ENCODE measurements at places on chromosomes 7 and 10.

GRCh38 chr7:7237978-7238267, 55.6 kb downstream of the C1GALT1 start:
- no peak for DNase-seq

- DNase-seq = peak; percentile 2
Measured at GRCh38 chr7:98038731-98039130, 48.7 kb upstream of the OCM2 start.

DNA sequence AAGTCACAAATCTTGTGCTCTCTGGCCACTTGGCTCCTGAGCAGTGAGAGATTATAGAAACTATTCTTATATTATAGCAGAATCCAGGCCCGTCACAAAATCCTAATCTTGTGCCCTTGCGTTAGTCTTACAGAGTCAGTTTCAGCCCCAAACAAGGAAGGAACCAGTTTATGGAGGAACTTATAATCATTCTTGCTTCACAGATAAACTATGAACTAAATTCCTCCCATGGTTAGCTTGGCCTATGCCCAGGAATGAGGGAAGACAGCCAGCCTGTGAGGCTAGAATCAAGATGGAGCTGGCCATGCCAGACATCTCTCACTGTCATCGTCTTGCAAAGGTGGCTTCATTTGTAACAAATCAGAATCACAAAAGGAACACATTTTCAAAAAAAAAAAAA, 199.7 kb upstream of the PITRM1 start:
- DNase-seq = no peak

GRCh38 chr10:61751599-61751998, 88.9 kb downstream of the CABCOCO1 start:
- no peak for DNase-seq

DNA sequence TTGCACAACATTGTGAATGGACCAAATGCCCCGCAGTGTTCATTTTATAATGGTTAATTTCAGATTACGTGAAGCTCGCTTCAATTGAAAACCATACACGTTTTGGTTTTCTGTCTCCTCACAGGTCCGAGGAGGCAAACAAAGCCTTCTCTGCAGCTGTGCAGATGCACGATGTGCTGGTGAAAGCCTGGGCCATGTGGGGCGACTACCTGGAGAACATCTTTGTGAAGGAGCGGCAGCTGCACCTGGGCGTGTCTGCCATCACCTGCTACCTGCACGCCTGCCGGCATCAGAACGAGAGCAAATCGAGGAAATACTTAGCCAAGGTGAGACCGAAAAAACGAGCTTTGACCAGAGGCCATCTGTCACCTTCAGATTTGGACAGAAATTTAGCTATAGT, 110.3 kb downstream of the TRRAP start:
- peak; percentile 6 for DNase-seq

- no peak for DNase-seq
Measured at GRCh38 chr7:69434398-69434815, 163.9 kb upstream of the AUTS2 start.

Measured in NCI-H2171 treated with DMSO at 0.1 percent for 48 hours (cell line).